ENCODE measurements at places on chromosomes 4 and X.

DNA sequence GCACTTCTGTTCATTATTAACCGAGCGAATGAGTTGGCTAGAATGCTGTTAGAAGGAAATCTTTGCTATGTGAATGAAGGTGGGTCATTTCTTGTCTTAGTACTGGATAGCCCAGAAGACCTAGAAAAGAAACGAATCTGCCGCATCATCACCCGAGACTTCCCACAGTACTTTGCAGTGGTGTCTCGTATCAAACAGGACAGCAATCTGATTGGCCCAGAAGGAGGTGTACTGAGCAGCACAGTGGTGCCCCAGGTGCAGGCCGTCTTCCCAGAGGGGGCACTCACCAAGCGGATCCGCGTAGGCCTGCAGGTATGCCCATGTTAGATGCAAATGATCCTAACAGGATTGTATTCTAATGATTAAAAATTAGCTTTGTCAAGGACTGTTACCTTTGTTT, 286.3 kb downstream of the ANK2 start:
- no peak for DNase-seq

GRCh38 chr4:76905521-76905920, 7.6 kb upstream of the SOWAHB start:
- no peak for DNase-seq

- no peak for DNase-seq
These were observed 37.9 kb upstream of the SLC4A4 start for GRCh38 chr4:71300964-71301363.

GRCh38 chr4:148025981-148026380, 294.1 kb downstream of the ARHGAP10 start:
- no peak for DNase-seq

GRCh38 chrX:137172317-137172948, 138.6 kb upstream of the GPR101 start:
- DNase-seq = no peak

- no peak for DNase-seq
These were observed 951.1 kb downstream of the FAT4 start for GRCh38 chr4:126265888-126266287.

DNA sequence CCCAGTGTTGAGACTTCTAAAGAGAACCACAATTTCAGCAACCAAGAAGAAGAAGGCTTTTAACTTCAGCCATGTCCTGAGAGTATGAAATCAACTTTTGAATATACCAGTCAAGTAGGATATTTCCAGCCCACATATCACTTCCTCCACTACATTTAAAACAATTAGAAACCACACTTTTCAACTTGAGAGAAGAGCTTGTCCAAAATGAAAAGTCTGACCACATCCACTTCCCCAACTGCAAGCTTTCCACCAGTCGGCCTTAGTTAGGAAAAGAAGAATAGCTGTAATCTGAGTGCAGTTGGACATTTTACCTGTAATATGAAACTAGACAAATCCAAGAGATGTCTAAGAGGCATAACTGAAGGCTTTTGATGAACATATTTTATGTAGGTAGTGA, 101.9 kb upstream of the SLC7A11 start:
- DNase-seq = no peak

- DNase-seq = no peak
These were observed 870.9 kb upstream of the FRG1 start for GRCh38 chr4:189069772-189070171.

GRCh38 chr4:4791299-4792111, 68.0 kb upstream of the MSX1 start:
- DNase-seq = no peak

DNA sequence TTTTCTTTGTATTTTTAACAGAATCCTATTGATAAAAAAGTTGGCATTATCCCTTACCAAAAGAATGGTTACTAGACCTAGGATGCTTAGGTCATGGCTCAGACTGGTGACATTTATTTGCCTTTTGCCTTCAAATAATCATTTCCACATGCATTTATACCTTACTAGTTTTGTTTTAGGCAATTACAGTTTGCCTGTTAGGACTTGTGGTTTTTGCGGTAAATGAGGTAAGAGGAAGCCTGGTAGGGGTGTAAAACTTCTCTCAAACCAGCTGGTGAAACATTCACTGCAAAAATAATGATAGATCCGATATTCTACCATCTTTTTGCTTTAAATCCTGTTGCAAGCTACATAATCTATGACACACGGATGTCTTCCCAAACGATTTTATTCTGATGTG, 12.1 kb downstream of the LAMP2 start:
- no peak for DNase-seq

- no peak for DNase-seq
These were observed 27.6 kb downstream of the QRFPR start for GRCh38 chr4:121353213-121353612.

- no peak for DNase-seq
These were observed 725.1 kb downstream of the C4orf33 start for GRCh38 chr4:129821073-129821472.

- DNase-seq = no peak
These were observed 7.0 kb downstream of the APLN start for GRCh38 chrX:129647418-129648410.

Measured in GM12864 (cell line).